Activated CD4-positive, alpha-beta T cell treated with anti-CD3 and anti-CD28 coated beads, Interleukin-2, amount 50 U/mL, for 1 hour (primary cell): ENCODE measurements at places on chromosomes 7 and 10.

DNA sequence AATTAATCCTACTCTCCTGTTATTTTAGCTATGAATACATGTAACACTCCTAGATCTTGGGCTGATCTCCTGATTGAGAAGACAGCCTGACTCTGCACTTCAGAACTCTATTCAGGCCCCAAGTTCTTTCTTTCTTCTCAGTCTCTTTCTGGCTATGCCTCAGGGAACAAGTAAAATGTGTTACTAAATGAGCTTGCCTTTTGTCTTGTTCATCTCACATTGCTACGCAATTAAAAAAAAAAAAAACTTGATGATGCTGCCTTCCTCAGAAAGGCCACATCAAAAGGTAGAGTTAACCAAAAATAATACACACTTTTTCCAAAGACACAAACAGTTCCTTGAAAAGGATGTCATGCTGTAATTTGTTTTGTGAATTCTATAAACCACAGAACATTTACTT is 258.1 kb downstream of the TWIST1 start:
- no peak for DNase-seq

DNA sequence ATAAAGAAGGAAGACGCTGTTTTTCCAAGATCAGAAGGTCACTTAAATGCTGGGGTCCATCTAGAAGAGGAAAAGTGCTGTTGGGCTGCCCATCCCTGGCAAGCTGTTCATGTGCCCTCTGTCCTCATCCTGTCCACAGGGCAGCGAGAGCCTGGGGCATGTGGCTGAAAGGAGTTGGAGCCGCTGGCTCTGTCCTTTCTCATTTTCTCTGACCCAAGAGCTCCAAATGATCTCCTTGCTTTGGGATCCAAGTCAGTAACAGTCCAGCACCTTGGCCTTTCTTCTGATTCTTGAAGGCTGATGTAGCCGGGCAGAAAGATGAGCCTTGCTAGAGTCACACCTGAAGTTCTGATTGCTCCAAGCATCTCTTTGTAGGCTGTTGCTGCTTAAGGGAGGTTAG is 44.4 kb downstream of the SPDYE5 start:
- no peak for DNase-seq

DNA sequence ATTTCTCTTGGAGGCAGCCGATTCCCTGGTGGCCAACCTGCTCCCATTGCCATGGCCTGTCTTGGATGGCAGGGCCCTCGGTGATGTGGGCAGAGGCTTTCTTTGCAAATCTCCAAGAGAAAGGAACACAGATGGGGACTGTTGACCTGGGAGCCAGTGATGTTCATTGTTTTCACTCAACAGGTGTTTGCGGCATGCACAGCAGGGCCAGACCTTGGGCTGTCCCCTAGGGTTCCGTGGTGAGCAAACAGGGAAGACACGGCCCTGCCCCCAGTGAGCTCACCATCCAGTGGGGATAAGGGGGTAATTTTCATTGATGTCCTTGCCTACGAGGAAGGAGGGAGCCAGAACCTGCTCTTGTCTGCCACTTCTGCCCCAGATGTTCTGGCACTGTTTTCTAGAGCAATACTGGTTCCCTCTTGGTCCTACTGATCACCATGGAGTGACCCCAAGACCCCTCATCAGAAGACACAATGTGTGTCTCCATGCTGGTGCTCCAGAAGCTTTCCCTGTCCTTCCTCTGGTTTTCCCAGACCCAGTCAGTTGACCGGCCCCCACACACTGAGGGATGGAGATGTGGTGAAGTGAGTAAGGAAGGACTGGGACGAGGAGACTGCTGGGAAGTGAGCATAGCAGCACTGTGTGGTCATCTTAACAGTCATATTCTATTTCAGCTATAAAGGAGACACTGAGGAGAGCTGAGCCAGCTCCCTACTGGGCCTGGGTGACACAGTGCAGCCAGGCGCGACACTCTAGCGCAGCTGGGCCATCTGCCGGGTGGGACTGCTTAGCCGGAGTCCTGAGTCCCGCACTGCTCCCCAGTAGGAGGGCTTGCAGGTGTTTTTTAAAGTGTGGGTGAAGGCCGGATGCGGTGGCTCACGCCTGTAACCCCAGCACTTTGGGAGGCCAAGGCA is 20.4 kb upstream of the FIGNL1 start:
- no peak for DNase-seq

DNA sequence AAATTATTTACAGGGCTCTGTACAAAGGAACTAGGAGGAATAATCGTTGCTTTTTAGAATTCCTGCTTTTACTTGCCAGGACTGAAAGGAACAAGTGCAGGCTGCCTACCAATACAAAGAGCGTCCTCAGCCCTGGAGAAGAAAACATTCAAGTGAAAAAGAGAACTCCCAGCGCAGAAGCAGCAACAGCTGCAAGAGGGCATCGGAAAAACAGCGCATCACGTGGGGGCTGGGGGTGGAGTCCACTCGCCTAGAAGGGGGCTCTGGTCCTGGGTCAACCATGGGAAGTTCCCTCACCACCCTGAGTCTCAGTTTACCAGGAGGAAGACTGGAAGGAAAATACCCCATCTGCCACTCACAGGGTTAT is 385 bp upstream of the C10orf90 start:
- no peak for DNase-seq

DNA sequence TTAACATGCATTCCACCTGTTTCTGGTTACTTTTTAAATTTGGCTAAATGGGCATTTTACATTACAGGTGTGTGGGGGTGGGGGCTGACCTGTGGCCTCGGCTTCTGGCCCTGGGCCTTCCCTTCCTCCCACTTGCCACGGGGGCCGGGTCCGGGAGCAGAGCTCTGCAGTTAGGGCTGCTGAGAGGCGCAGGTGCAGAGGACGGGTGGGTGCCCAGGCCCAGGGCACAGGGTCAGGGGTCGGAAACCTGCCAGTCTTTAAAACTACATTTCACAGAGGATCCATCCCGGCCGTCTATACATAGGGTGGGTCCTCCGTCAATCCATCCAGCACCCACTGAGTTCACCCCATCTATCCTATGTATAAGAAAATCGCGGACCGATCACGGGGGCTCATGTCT is 106.5 kb upstream of the INSIG1 start:
- DNase-seq: no peak

- no peak for DNase-seq
These were observed 11.6 kb downstream of the LBX1 start for GRCh38 chr10:101217450-101218281.

- DNase-seq: no peak
These were observed 30.0 kb downstream of the DENND10 start for GRCh38 chr10:119133949-119134348.

DNA sequence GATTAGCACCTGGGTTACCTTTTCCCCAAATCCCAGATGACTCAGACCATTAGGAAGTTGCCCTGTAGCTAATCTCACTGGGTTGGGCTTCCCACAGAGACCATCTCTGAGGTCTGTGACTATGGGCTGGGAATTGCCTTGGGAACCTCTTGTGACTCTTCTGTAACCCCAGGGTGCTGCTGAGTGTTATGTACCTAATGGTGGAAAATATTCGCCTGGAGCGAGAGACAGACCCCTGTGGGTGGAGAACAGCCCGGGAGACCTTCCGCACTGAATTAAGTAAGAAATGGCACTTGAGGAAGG is 20.0 kb downstream of the STRIP2 start:
- no peak for DNase-seq

DNA sequence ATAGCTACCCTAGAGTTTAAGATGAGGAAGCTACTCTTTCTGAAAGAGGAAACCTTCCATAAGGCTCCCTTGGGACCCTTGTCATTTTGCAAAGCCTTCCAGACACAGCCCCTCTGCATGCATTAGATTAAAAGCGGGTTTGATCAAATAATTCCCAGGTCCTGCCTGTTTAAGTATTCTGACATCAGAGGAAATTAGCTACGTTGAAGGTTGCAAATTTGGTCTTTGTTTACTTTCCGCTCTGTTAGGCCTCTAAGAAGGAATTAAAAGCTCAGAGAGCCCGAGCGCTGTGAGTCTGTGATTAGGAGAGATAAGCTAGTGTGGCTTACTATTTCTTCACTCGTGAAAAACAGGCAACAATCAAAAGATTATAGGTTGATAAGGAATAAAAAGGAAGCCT is 1.4 kb upstream of the THSD7A start:
- DNase-seq: no peak

- DNase-seq: peak; percentile 69
These were observed 97.9 kb upstream of the IKZF1 start for GRCh38 chr7:50206453-50207250.

DNA sequence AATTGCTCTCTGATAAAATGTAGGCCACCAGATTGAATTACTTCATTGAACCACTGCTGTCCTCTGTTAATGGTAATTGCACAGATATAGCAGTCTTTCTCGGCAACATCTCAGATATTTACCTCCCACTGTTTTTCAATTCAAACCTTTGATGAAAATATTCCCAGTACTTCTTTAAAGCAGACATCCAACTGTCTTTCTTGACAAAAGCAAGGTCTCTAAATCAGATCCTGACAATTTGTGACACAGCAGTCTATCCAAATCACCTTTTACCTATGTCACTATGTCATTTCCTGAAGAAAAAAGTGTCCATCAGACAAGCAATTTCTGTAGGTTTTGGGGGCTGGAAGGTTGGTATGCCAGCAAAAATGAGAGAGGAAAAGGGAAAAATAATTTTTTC is 555.7 kb downstream of the AUTS2 start:
- DNase-seq: no peak

DNA sequence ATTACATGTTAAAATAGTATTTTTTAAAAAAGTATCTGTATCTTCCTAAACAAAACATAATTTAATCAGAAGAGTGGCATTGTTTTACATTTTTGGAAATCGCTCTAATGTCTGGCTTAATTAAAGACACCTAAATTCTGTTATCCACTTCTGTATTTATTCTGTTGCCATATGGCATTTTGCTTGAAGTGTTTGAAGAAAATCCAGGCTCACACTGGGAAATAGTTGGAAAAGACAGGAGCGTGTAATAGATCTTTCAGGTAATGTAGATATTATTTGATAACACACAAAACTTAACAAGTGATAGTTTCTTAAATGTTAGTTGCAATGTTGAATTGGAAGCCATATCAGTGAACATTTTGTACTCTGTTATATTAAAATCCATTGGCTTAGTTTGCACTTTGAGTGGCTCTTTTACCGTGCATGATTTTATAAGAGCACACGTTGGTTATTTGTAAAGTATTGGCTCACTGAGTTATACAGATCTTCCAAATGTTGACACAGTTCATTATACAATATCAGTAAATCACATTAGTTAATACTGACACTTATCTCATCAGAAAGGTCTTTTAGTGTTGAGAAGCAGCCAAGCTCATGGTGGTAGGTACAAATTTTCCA is 128.4 kb upstream of the NPVF start:
- DNase-seq: no peak

- no peak for DNase-seq
These were observed 421.0 kb downstream of the THSD7A start for GRCh38 chr7:11410656-11411644.

GRCh38 chr7:129127154-129127553 is 17.4 kb upstream of the TSPAN33 start:
- no peak for DNase-seq

DNA sequence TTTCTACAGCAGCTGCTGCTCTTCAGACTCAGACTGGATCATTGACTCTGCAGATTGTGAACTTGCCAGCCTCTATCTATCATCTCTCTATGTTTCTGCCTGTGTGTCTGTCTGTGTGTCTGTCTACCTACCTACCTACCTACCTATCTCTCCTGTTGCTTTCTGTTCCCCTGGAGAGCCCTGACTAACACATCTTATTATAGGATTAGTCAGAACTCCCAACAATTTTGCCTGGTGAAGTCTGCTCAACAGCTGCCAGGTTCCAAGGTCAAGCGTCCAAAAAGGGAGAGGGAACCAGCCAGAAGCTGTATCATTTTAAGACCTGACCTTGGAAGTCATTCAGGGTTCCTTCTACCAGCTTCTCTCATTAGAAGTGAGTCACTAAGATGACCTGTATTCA is 579.0 kb upstream of the DPP6 start:
- DNase-seq: no peak
